ENCODE measurements at places on chromosomes 3 and 15. TPM values are rescaled to one million over a fixed set of nuclear protein-coding genes. Genes with fewer than 3 reads are reported as not detected.

GRCh38 chr15:73991726-73992593, at the start of gene STOML1:
STOML1 (minus strand) TSS chr15:73992295; CDS start chr15:73992223, 72 bp downstream.
- peaks cover 35% of the 10 kb centered on the region for H3K4me1 ChIP-seq
- H3K4me3 ChIP-seq, result peak within 1 kb of the TSS; percentile 85
- peaks cover 15% of the 10 kb centered on the region for H3K36me3 ChIP-seq
- H3K27ac ChIP-seq, result peak within 1 kb of the TSS; percentile 87

DNA sequence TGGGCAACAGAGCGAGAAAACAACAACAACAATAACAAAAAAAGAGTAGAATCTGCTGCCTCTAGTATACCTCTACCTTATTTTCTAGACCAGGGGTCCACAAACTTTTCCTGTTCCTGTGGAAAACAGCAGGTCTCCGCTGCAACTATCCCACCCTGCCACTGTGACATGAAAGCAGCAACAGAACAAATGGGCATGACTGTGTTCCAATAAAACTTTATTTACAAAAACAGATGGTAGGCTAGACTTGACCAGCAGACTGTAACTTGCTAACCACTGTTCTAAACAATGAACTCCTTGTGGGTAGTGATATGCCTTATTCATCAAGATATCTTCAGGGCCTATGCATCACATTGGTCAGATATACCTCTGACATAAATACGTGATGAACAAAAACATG, 25.3 kb downstream of the POLQ start:
- H3K27me3 ChIP-seq, result no peaks in the 10 kb centered on the region
- no peak overlapping the region for H3K4me3 ChIP-seq
- H3K36me3 ChIP-seq, result peaks cover 66% of the 10 kb centered on the region
- no peak overlapping the region for H3K27ac ChIP-seq

DNA sequence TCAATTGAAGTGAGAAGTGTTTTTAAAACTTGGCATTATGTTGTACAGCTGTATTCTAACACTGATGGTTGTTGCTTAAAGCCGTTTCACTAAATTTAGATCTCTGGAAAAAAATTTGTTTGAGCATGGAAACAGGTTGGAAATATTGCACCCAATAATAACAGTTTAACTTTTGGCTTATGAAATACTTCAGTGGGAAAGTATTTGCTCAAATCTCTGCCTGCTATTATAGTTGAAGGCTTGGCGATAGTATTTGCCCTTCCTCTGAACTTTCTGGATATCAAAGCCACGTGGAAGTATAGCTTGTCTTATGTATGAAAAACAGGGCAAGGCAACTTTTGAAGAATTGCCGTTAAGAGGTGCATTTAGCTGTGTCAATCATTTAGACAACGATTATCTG, 270.3 kb upstream of the LRRFIP2 start:
- no peak overlapping the region for H3K27ac ChIP-seq
- DNase-seq, result no peak
- no peak overlapping the region for H3K4me3 ChIP-seq
- no peaks in the 10 kb centered on the region for H3K36me3 ChIP-seq
- H3K27me3 ChIP-seq, result peaks cover 26% of the 10 kb centered on the region

DNA sequence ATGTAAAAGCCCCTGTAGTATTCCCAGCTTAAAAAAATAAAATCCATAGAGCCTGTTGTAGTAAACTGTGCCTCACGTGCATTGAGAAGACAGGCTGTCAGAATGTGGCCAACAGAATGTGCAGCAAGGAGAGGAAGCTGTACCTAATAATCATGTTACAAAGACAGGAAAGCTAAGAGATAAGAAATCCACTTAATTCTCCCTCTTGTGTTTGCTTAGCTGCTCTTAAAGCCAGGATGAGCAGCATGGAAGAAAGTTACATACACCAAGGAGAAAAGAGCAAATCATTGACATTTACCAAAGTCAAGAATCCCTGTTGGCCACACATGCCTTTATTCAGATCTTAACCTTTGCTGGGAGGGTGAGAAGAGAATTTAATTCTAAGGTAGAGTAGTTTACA, 85.9 kb downstream of the TNIK start:
- no peaks in the 10 kb centered on the region for H3K27me3 ChIP-seq
- no peak for DNase-seq
- H3K4me3 ChIP-seq, result no peak overlapping the region
- H3K36me3 ChIP-seq, result peaks cover 8% of the 10 kb centered on the region
- H3K4me1 ChIP-seq, result peaks cover 4% of the 10 kb centered on the region
- no peak overlapping the region for H3K27ac ChIP-seq

Gene CAND2
- 0.97 TPM for total RNA-seq

Gene C2CD4A
- not detected for total RNA-seq

Data from activated naive CD8-positive, alpha-beta T cell treated with anti-CD3 and anti-CD28 coated beads, Interleukin-2, amount 10 ng/mL, durations not matched to agents 7 days and 5 days (primary cell).